ENCODE measurements at places on chromosomes 12 and 14.

GRCh38 chr12:15918066-15918465, 6.9 kb downstream of the DERA start:
- no peak for DNase-seq

DNA sequence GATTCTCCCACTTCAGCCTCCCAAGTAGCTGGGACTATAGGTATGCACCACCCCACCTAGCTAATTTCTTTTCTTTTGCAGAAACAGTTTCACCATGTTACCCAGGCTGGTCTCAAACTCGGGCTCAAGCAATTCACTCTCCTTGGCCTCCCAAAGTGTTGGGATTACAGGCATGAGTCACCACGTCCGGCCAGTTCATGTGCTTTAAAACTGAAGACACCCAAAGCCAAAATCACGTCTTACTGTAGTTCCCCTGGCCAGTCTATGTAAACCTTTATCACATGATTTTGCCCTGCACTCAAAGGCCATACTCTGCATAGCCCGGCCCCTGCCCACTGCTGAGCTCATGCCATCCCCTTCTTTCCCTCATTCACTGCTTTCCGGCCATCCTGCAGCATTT, 4.5 kb downstream of the ALKBH2 start:
- DNase-seq, result no peak

GRCh38 chr14:31229638-31230572, 22.3 kb upstream of the HECTD1 start:
- no peak for DNase-seq

DNA sequence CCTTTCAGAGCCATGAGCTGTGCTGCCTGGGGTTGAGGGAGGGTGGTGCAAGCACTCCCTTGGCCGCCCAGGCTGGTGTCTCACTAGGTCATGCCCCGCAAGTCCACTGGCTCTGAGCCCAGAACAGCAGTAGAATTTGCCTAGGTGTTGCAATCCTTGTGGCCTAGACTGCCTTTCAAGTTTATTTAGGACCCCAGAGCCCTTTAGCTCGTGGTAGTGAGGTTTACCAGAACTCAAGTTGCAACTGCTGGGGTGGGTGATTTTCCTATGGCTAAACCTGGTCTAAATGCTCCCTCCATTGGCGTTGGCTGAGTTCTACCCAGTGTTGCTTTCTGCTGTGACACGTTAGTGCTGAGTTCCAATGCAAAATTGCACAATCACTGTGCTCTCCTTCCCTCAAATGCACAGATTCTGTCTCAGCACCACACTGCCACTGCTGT, 287.2 kb downstream of the BCAT1 start:
- DNase-seq, result no peak

All from left renal pelvis (tissue), 4 donors.